Psoas muscle (tissue), 8 donors: ENCODE measurements at places on chromosomes 7 and 10. TPM values are rescaled to one million over a fixed set of nuclear protein-coding genes. Genes with fewer than 3 reads are reported as not detected.
A peak's percentile ranks its signal among the peaks of the same experiment; 100 is the strongest.

Gene ADIRF
- 19.1 TPM for total RNA-seq

Gene MSMB
- total RNA-seq = not detected

Gene HTR5A
- not detected for total RNA-seq

Gene XRCC2
- 0.15 TPM for total RNA-seq

DNA sequence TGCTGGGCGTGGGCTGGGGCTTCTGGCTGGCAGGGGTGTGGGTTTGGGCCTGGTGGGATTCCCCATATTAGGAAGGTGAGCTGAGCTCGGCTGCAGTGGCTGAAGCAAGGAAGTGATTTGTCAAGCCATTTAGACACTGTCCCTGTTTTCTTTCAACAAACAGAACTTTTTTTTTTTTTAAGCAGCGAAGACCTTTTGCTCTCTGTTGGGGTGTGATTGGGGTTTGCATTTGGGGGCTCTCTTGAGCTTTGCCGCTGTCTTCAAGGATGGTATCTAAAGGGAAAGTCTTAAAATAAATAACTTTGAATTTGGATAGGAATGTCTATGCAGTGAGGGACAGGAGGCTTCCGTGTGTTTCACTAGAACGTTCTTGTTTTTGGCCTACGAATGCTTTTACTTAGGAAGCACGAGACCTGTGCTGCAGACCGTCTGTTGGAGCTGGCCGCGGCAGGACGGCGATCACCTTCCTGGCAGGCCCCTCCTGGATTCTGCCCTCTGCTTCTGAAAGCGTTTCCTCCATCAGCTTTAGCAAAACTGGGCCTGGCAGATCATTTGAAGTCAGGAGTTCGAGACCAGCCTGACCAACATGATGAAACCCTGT, 43.9 kb downstream of the FOXK1 start:
- no peak for DNase-seq

- peak; percentile 11 for DNase-seq
Observed at GRCh38 chr7:155394413-155394812, 63.5 kb upstream of the EN2 start.

DNA sequence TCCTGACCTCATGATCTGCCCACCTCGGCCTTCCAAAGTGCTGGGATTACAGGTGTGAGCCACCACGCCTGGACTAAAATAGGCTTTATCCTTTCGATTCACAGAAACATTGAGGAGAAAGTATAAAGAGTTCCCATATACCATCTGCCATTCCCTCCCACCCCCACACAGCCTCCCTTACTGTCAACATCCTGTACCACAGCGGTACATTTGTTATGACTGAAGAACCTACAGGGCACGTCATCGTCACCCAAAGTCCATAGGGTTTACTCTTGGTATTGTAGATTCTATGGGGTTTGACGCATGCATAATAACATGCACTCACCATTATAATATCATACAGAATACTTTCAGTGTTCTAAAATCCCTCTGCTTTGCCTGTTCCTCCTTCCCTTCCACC, 28.0 kb downstream of the ARL5B start:
- DNase-seq = no peak

DNA sequence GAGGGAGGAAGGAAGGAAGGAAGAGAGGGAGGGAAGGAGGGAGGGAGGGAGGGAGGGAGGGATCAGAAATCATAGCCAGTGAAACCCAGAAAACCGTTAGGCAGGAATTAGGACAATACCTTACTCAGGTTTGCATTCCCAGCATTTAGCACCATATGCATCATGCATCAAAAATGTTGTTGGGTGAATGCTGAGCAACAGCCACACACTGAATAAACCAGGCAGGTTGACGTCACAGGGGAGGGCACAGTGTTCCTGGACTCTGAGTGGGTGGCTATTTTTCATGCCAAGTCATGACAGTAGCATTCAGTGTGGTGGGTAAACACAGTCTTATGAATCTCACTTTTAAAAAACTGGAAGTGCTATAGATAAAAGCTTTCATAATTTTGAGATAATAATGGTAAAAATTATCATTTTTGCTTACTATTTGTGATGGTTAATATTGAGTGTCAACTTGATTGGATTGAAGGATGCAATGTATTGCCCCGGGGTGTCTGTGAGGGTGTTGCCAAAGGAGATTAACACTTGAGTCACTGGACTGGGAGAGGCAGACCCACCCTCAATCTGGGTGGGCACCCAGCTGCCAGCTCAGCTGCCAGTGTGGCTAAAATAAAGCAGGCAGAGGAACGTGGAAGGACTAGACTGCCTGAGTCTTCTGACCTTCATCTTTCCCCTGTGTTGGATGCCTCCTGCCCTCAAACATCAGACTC, 199.1 kb upstream of the PRKCQ start:
- no peak for DNase-seq

DNA sequence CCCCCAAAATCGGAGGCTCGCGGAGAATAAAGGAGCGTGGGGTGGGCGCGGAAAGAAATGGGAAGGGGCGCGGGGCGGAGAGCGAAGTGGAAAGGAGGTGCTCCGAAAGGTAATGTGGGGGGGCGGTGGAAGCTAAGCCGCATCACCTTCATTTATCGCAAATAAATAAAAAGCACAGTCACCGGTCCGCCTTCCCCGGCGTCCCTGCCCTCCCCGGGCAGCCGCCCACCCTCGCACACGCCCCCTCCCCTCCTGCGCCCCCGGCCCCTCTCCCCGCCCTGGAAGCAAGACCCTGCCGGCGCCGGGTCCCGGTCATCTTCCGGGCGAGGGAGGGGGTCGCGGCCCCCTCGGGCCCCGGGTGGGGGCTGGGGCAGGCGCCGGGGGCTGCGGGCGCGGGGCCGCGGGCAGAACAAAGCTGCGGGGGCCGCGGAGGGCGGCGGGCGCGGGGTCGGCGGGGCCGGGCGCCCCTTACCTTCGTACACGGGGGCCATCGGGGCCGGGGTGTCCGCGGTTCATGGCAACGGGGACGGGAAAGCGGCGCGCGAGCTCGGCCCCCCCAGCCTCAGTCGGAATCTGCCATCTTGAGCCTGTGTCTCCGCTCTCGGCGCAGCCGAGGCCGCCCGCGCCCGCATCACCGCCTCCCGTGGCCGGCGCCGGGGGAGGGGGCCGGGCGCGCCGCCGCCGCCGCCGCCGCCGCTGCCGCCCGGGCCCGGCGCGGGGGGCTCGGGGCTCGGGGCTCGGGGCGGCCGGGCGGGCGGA, 486 bp downstream of the HIPK2 start:
- peak; percentile 69 for DNase-seq

- no peak for DNase-seq
Observed at GRCh38 chr7:17094963-17095574, 203.4 kb upstream of the AHR start.

GRCh38 chr10:42652858-42653257, 14.5 kb upstream of the ZNF33B start:
- DNase-seq = no peak

- DNase-seq = no peak
Observed at GRCh38 chr10:103111031-103111917, 81.8 kb downstream of the NT5C2 start.
